ENCODE measurements at places on chromosomes 13 and 19.

GRCh38 chr13:110068176-110068473 lies 238.8 kb downstream of the COL4A1 start:
- DNase-seq: no peak

GRCh38 chr13:51244637-51245405 lies 22.6 kb downstream of the FAM124A start:
- no peak for DNase-seq

GRCh38 chr19:19540715-19541515 lies 2.9 kb downstream of the CILP2 start:
- DNase-seq: peak; percentile 46

GRCh38 chr13:113927661-113928581 lies 46.0 kb downstream of the C13orf46 start:
- DNase-seq: no peak

DNA sequence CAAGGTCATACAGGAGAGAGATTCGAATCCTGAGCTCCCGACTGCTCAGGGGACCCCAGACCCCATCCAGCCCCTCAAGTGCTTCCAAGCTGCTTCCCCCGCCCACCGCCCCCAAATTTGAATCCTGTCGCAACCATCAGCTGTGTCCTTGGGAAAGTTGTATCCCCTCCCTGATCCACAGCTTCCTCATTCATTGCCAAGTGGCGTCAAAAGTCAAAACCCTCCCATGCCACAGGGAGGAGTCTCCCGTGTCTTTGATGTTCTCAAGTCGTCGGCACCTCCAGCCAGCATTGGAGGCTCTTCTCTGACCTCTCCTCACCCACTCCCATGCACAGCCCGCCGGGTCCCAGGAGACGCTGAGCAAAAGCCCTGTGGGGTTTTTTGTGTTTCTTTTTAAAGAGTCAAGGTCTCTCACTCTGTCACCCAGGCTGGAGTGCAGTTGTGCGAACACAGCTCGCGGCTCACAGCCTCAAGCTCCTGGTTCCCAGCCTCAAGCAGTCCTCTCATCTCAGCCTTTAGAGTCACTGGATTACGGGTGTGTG lies 2.8 kb upstream of the IFI30 start:
- DNase-seq: no peak

- no peak for DNase-seq
Observed at GRCh38 chr13:73781384-73781783, 352.8 kb downstream of the KLF12 start.

- no peak for DNase-seq
Observed at GRCh38 chr19:48617146-48617937, 1.6 kb downstream of the RPL18 start.

DNA sequence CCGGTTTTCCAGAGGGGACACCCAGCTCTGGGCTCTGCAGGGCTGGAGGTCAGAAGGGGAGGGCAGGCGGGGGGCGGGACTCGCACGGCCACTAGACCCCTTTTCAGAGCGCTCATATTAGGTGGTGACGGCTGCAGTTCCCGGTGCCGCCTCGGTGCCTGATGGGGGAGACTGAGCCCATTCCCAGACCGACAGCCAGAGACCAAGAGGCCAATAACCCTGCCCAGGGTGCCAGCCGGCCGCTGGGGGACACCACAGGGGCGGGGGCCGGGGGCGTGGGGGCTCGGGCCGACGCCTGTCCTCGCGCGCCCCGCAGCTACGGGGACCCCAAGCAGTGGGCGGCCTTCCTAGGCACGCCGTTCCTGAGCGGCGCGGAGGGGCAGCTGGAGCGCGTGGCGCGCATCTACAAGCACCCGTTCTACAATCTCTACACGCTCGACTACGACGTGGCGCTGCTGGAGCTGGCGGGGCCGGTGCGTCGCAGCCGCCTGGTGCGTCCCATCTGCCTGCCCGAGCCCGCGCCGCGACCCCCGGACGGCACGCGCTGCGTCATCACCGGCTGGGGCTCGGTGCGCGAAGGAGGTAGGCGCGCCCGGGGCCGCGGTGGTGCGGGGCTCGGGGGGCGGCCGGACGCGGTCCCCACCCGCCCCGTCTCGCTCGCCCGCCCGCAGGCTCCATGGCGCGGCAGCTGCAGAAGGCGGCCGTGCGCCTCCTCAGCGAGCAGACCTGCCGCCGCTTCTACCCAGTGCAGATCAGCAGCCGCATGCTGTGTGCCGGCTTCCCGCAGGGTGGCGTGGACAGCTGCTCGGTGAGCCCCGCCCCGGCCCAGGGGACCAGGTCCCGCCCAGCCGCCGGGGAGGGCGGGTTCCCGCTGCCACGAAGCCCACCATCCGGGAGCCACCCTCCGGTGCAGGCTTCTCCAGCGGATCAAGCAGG lies 2.4 kb downstream of the TIMM13 start:
- DNase-seq: no peak

Measured in stimulated activated CD4-positive, alpha-beta T cell treated with anti-CD3 and anti-CD28 coated beads, Interleukin-12 subunit alpha, Interleukin-12 subunit beta, amount 100 ng/mL, for 24 hours (primary cell).